Ovary (tissue), 10 donors: ENCODE measurements at places on chromosomes 6 and 20.

GRCh38 chr6:99841297-99841696 lies 152.7 kb downstream of the MCHR2 start:
- no peak for DNase-seq

- DNase-seq: no peak
These were observed 23.6 kb downstream of the OR2B2 start for GRCh38 chr6:27888566-27888965.

DNA sequence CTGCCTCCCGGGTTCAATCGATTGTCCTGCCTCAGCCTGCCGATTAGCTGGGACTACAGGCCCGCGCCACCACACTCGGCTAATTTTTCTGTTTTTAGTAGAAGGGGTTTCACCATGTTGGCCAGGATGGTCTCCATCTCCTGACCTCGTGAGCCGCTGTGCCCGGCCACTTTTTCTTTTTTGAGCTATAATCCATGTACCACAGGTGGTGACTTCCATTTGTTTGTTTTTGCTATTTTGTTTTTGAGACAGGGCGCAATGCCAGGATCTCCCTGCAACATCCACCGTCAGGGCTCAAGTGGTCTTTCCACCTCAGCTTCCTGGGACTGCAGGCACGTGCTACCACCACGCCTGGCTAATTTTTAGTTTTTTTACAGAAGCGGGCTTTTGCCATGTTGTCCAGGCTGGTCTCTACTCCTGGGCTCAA lies 8.5 kb downstream of the HSPA1B start:
- no peak for DNase-seq

DNA sequence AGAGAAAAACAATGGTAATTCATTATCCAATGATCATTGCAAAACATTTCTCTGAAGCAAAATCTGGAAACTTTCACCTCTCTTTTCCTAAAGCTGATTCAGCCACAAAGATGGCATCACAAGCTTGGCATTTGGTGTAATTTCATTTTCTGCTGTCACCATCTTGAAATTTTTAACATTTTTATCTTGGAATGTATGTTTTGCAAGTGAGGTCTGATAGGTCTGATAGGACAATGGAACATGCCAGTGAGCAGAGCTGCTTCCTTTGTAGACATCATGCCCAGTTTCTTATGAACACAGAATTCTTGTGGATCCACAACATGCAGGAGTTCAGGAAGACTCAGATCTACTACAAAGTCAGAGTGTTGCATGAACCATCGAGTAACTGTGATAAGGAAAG lies 969.6 kb downstream of the EYS start:
- no peak for DNase-seq

- no peak for DNase-seq
These were observed 63.8 kb upstream of the TINAG start for GRCh38 chr6:54244430-54244829.

GRCh38 chr20:63923651-63924050 lies 28.7 kb downstream of the DNAJC5 start:
- DNase-seq: no peak

DNA sequence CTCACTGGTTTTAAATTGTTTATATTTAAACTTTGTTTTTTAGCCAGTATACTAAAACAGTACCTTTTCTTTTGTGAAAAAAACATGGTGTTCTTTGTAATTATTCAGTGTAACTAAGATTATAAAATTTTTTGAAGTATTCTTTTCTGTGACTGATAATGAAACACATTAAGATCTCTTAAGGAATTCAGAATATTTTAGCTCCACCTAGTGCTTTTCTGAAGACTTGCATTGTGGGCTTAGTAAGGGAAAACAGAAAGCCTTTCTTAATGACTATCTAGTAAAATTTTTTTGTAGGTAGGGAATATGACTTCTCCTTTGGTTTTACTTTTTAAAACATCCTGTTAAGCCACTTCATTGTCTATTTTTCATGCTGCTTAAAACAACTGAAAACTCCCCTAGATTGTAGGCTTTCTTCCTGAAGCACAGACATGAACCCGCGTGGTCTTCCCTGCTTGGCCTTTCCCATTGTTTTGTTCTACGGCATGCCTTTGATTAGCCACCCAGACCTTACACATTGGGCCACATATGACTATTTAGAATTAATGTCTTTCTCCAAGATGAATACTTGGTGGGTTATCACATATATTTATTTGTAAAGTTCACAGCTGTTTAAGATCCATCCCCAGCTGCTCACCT lies 72.1 kb downstream of the AFDN start:
- no peak for DNase-seq

DNA sequence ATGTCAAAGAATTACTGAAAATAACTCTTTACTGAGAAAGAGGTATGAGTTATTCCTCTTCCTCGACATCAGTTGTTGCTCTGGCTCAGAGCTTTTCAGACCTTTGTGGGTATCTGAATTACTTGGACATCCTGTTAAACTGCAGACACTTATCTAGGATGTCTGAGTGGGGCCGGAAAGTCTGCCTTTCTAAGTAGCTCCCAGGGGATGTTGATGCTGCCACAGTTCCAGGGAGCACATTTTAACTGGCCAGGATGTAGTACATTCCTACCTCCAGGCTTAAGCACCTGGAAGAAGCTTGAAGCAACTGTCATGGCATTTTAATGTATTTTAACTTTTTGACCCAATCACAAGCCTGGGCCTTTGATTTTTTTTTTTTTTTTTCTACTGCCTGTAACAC lies 265.8 kb upstream of the PLCB4 start:
- no peak for DNase-seq

GRCh38 chr6:15465212-15465611 lies 197.6 kb downstream of the DTNBP1 start:
- DNase-seq: no peak

GRCh38 chr6:119110601-119111548 lies 32.4 kb upstream of the FAM184A start:
- no peak for DNase-seq

DNA sequence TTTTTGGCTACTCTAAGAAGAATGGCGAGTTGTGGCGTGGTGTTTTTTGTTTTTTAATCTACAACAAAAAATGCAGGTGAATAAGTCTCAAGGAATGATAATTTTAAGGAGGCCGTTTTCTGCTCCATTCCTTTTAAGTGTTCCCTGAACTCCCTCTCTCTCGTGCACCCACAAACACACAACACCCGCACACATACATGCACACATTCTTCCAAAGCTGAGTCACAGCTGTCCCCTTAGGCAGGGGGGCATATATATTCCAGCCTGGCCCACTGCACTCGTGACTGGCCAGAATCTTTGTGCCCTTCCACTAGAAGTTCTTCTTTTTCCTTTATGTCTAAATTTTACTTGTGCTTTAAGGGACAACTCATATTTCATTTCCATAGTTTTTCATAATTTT lies 405.7 kb downstream of the LMBRD1 start:
- no peak for DNase-seq

DNA sequence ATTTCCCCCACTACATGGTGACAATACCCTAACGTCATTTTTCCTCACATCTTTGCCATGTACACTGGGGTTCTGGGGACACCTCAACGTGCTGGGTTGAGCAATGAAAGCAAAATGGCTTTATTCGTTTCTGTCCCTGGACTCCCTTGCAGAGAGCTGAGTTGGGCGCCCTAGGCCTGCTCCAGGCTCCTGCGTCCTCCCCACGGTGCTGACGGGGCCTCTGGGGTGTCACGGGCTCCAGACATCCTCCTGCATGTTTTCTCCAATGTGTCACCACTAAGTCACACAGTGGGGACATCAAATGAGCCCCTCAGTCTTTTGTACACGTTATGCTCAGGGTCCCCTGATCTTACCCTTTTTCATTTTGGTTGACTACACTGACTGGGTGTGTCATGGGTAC lies 99.8 kb downstream of the TTLL2 start:
- DNase-seq: no peak
